Memory B cell (primary cell): ENCODE measurements at places on chromosomes 5 and 9.

- DNase-seq: no peak
These were observed 111.8 kb downstream of the TTLL11 start for GRCh38 chr9:121981118-121981883.

DNA sequence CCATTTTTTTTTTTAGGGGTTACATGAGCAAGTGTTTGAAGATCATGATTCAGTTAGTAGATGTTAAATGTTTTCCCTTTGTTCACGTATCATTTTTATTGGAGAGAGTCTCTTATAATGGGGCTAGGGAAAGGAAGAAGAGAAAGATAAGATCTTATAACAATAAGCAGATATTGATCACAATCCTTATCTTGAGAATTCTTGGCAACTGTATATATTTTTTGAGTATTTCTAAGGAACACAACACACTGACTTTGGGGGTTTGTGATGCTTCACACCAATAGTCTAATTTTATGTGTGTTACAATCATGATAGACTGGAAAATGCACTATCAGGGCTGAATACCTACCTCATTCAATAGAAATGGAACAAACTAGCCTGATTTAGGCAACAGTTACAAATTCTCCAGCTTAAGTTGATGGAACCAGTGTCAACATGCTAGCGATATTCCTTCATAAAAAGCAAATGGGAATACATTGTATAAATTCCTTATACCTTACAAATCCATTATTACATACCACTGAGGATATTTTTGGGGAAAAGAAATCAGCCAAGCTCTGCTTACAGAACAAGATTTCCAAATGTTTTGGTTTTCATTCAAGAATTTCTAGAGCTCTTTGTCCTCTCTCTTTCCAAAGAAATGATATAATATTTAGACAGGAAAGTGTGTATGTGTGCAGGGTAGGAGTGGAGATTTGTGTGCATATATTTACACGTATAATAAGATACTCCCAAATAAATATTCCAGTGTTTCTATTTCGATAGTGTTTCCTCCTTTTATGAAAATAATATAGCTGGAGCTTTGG is 41.5 kb downstream of the SVEP1 start:
- no peak for DNase-seq

DNA sequence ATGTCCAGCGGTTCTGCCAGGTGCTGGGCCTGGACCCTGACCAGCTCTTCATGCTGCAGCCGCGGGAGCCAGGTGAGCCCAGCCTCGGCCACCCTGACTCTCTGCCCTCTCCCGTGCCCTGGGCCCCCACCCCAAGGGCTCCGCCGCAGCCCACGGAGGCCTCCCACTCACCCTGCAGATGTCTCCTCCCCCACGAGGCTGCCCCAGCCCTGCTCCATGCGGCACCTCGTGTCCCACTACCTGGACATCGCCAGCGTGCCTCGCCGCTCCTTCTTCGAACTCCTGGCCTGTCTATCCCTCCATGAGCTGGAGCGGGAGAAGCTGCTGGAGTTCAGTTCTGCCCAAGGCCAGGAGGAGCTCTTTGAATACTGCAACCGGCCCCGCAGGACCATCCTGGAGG is 7.4 kb downstream of the RNF208 start:
- DNase-seq: no peak

DNA sequence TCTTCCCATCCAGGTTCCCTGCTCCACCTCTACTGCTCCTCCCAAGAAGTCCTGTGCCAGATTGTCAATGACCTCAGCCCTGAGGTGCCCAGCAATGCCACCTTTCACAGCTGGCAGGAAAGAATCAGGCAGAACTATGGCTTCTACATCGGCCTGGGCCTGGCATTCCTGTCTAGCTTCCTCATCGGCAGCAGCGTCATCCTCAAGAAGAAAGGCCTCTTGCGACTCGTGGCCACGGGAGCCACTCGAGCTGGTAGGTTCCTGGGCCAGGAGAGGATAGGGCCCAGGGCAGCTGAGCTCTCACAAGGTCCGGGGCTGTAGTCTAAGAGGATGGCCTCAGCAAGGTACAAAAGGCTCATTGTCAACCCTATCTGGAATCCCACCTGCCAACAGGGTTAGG is 3.1 kb downstream of the NIPAL4 start:
- DNase-seq: no peak

- no peak for DNase-seq
These were observed 11.2 kb upstream of the NFIB start for GRCh38 chr9:14325147-14325546.

GRCh38 chr9:132007371-132008025 is 72.2 kb downstream of the MED27 start:
- no peak for DNase-seq

DNA sequence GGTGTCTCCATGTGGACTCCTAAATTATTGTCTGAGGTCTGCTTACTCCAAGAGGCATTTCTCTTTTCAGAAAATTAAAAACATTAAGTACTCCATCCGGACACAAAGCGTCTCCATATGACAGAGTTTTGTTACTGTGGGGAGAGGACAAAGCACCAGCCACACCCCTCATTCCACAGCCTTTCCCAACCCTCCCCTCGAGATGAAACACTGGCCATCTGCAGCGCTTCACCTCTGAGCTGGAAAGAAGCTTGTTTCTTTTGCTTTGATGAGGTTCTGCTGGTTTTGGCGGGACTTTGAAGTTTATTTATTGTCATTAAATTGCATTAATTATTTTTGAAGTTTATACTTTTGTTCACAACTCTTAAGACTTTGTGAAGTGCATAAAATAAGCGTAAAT is 27.6 kb upstream of the NKD2 start:
- no peak for DNase-seq

GRCh38 chr9:84499969-84500582 is 159.5 kb upstream of the SLC28A3 start:
- no peak for DNase-seq

- DNase-seq: no peak
These were observed 363.0 kb upstream of the PDE4D start for GRCh38 chr5:60256546-60256945.

DNA sequence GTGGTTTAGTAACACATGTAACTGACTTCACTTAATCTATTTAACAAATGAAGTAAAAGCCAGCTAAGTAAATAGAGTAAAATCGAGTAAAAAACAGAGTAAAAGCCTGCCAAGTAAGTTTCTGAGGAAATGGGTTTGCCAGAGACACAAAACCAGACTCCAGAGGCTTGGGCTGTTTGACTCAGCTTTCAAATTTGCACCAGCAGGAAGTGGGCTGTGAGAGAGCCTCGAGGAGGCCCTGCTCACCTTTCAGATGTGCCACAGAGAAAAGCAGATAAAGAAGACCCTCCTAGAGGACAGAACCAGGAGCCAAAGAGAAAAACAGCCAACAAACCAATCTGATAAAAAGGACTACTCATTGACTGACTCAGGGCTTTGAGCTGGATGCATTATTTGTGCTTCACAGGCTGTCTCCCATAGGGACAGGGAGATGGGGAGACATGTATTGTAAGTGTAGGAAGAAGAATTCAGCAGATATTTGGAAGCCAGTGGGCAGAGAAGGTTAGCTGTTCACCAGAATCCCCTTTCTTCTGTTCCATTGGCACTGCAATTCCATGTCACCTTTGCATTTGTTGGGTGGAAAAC is 14.4 kb upstream of the AMACR start:
- no peak for DNase-seq
